ENCODE measurements at places on chromosomes 12 and 14.
A peak's percentile ranks its signal among the peaks of the same experiment; 100 is the strongest.

GRCh38 chr12:56816491-56816890, 53.4 kb downstream of the HSD17B6 start:
- peak; percentile 5 for DNase-seq

- DNase-seq = no peak
Observed at GRCh38 chr12:116150001-116150400, 127.5 kb downstream of the MED13L start.

DNA sequence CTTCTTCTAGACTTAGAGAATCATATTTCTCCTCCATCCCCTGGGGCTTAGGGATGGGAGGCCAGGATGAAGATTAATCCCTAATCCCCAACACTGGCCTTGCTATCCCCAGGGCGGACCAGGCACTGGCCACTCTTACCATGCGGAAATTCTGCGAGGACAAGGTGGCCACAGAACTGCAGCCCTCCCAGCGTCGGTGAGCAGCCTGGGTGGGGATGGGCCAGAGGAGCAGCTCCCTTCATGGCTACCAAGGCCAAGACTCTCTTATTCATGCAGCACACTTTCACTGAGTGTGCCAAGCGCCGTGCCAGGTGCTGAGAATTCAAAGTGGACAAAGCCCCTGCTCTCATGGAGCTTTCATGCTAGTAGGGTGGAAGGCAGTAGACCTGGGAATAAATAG, 7.0 kb downstream of the TNS2 start:
- no peak for DNase-seq

DNA sequence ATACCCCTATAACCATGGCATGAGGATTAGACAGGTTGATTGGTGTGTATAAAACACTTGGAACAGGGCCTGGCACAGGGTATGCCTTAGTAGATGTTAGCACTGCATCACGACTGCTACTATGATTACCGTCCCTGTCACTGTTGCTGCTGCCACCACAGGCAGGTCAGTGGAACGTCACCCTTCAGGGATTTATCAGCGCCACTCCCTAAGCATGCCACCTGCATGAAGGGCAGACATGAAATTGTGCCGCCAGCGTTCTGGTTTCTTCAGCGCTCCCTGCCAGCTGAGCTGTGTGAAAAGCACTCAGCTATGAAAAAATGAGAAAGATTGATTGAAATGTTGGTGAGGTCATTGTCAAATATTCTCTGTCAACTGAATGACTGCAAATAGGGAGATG, 477.0 kb downstream of the DPF3 start:
- DNase-seq = no peak

DNA sequence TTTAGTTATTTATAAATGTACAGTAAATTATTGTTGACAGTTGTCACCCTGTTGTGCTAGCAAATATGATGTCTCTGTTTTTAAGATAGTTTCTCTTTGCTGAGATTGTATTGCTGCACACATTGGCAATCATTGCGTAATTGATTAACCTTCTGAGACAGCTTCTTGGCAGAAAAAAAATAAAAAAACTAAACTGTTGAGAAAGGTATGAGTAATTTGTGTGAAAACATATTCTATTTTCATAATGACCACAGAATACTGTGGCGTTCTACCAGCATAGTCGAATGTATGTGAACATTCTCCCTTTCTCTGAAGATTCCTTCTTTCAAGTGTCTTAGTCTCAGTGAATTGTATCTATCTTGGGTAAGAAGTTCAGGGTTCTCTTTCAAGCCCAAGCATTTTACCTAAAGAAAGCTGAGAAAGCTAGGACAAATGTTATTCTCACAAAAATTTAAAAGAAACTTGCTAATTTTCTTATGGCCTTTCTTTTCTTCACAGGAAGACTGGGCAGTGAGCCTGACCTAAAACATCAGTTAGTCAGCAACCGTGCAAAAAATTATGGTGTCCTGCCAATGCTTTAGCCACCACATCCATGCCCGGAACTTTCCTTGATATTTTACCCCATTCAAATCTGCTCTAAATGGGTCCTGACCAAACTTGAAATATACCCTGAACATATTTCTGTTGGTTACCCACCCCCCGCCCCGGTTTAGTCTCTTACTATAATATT, 69.0 kb upstream of the REP15 start:
- DNase-seq = peak; percentile 78
